ENCODE measurements at places on chromosomes 7 and 10. TPM values are rescaled to one million over a fixed set of nuclear protein-coding genes. Genes with fewer than 3 reads are reported as not detected.

GRCh38 chr10:61965703-61966395 lies 64.3 kb downstream of the ARID5B start:
- DNase-seq, result no peak

DNA sequence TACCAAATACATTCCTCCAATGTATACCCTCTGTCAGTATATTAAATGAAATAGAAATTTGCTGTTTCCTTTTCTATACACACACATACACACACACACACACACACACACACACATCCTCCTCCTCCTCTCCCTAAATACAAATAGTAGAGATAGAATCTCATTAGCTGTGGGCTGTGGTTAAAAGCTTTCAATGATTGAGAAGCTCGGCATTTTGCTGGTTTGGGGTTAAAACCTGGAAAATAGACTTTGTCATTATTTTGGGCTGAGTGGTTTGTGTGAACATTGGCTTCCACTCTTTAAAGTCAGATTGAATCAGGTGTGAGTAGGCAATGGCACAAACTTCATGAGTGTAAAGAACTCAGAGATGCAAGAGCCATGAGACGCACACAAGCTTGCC lies 596.0 kb downstream of the XPNPEP1 start:
- DNase-seq, result no peak

GRCh38 chr7:116588641-116589594 lies 64.1 kb downstream of the CAV1 start:
- DNase-seq, result no peak

DNA sequence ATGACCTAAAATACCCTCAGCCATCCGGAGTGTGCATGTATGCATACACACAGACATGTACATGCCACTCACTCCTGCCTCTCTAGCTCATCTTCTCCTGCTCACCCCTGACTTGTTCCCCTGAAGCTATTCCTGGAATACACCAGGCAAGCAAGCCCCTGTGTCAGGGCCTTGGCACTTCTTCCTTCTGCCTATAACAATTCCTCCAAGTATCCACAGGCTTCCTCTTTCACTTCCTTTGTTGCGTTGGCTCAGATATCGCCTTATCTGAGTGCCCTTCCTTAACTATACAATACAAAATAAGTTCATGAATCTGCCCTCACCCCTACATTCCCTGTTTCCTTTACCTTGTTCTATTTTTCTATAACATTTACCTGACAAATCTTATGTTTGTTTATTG lies 88.8 kb downstream of the NOD1 start:
- DNase-seq, result no peak

LIPK gene
- 3.2 TPM for total RNA-seq

MACC1 gene
- 27.8 TPM for total RNA-seq

Data from type B pancreatic cell (in vitro differentiated cells).